IMR-90 (cell line): ENCODE measurements at places on chromosomes 2 and 18. TPM values are rescaled to one million over a fixed set of nuclear protein-coding genes. Genes with fewer than 3 reads are reported as not detected.

DNA sequence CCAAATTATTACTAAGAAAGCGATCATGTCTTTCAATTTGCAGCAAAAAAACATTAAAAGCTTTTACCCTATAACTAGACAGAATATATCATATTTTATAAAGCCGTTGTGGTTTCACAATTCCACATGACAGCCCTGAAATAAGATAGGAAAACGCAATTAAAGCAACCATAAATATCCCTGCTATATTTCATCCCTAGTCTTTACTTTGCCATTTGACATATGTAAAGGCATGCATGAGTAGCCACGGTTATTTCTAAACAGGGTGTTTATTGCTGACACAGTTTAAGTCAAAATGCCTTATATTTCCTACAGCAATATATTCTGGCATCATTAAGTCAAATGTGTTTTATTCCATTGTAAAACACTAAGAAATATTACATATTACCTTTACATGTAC, 239.9 kb downstream of the DSEL start:
- DNase-seq, result no peak

DNA sequence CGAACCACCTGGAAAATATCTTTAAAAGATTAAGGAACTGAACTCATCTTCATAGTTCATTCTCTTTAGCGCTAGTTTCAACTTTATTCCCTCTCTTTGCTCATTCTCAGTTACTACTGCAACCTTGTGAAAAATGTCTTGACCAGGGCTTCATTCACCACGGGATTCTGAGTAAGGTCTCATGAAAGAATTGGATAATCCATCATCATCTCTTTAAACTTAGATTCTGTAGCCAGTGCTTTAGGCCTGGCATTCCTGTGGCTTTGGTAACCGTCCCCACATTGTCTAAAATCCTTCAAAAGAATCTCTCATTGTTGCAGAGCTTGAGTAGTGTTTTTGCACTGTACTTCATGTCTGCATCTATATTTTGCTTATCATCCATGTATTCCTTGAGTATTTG, 229.5 kb downstream of the ETAA1 start:
- peak; percentile 73 for DNase-seq

GRCh38 chr2:135259123-135259522, 207.0 kb downstream of the RAB3GAP1 start:
- no peak for DNase-seq

GRCh38 chr2:232894746-232895145, 24.7 kb downstream of the SNORC start:
- no peak for DNase-seq

GRCh38 chr18:34543356-34543755, 166.7 kb upstream of the DTNA start:
- DNase-seq, result no peak

DNA sequence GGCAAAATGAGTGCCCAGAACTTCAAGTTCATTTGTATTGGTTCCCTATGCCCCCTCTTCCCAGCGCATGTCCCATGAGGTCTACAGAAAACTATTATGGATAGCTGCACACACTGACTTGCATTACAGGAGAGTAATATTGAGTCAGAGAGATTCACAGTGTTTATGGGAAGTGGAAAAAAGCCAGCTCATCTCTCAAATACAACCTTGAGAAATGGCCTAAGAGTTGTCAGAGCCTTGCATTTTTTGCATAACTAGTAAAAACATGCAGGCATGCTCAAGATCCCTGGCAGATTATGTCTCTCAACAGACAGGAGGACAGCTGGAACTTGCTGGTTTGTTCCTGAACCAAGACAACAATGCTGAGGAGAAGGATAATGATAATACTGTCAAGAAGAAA, 1292.8 kb downstream of the DSC3 start:
- DNase-seq, result peak; percentile 60

DNA sequence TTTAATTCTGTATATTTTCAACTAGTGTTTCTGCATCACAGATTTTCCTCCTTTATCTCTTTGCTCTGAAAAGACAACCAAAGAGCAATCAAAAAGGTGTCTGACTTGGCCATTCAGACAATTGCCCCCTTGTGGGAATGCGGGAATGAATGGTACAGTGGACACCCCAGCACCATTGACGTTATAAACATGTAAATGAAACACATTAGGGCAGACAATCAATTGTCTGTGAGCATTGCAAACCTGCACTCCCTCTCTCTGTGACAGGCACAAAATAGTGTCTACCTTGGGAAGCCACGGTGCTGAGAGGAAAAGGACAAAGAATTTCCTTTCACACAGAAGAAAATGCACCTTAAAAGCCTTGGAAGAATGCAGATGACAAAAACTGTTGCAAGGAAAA, 8.0 kb downstream of the ZEB2 start:
- no peak for DNase-seq

DNA sequence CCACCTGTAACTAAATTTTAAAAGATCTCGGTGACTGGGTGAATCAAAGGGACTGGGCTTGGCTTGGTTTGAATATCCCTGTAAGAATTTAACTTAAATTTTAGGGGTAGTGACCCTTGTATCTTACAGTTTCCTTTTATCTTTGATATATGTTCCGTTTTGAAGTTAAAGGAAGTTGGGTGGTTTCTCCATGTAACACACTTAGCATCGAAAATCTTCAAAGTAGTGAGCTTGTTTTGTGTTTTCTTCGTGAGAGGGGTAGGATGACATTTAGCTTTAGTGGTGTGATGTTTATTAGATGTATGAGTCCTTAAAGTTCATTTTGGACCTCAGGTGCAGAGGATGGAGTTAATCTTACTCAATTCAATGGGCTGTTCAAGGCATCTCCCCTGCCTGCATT, 1.6 kb downstream of the WDR7 start:
- DNase-seq, result no peak

The APLF gene
- total RNA-seq, result 2.3 and 3.3 TPM in 2 replicates

The AFTPH gene
- 19.9 and 21.9 TPM in 2 replicates for total RNA-seq

The COL3A1 gene
- 408 and 411 TPM in 2 replicates for total RNA-seq

The CRYGC gene
- not detected in 2 replicates for total RNA-seq

The ANXA4 gene
- total RNA-seq, result 22.2 and 25.8 TPM in 2 replicates

The DPY30 gene
- 65.2 and 120 TPM in 2 replicates for total RNA-seq
